ENCODE measurements at places on chromosomes 3 and 15. TPM values are rescaled to one million over a fixed set of nuclear protein-coding genes. Genes with fewer than 3 reads are reported as not detected.

The LRRK1 gene
- total RNA-seq = 8.8 TPM

- no peak overlapping the region for H3K27ac ChIP-seq
- H3K4me3 ChIP-seq = no peak overlapping the region
- peaks cover 8% of the 10 kb centered on the region for H3K4me1 ChIP-seq
- no peaks in the 10 kb centered on the region for H3K36me3 ChIP-seq
- DNase-seq = no peak
Measured at GRCh38 chr15:83449250-83449671, 2.1 kb downstream of the SH3GL3 start.

The P3H2 gene
- total RNA-seq = 66.5 TPM

The ZSCAN2 gene
- 10.9 TPM for total RNA-seq

DNA sequence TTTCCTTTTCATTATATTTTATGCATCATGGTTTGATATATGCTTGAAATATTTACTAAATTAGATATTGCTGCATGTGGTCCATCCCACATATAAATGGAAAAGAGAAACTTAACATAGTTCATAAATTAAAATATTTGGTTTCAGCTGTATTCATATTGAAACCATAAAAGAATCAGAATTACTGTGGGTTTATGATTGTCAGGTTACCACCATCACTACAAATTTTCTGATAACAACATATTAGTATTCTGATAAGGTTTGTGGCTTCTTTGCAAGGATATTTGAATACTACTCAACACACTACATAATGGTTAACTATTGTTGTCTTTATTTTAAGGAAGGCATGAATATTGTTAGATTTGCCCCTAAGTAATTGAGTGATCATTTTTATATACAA lies 235.5 kb downstream of the UBE2E2 start:
- H3K4me1 ChIP-seq = no peaks in the 10 kb centered on the region
- no peak overlapping the region for H3K27ac ChIP-seq
- H3K4me3 ChIP-seq = no peak overlapping the region
- DNase-seq = no peak
- no peaks in the 10 kb centered on the region for H3K27me3 ChIP-seq

DNA sequence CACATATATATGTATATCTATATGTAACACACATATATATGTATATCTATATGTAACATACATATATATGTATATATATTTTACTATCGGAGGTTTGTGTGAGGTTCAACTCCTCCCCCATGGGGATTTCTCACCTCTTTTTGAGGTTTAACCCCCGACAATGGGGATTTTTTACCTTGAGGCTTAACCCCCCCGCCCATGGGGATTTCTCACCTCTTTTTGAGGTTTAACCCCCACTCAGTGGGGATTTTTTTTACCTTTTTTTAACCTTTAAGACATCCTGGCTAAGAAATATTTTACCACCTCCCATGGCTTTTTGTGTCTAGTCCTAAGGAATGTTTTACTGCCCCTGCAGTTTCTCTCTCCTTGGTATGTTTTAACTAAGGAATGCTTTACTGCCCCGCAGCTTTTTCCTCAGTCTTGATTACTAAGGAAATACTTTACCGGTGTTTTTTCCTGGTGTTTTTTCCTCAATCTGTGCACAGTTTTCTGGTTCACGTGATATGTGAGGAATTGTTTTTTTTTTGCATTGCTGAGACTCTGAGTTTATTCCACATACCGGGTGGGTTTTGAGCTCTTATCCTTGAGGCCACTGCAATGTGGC lies 185.2 kb downstream of the KLF13 start:
- H3K4me1 ChIP-seq = no peaks in the 10 kb centered on the region
- H3K4me3 ChIP-seq = no peak overlapping the region
- DNase-seq = no peak
- no peak overlapping the region for H3K27ac ChIP-seq

- H3K27me3 ChIP-seq = peaks cover 9% of the 10 kb centered on the region
- H3K4me1 ChIP-seq = no peaks in the 10 kb centered on the region
- H3K36me3 ChIP-seq = no peaks in the 10 kb centered on the region
- no peak overlapping the region for H3K27ac ChIP-seq
Measured at GRCh38 chr15:70420086-70420947, 322.6 kb upstream of the TLE3 start.

The GYG1 gene
- 47.4 TPM for total RNA-seq

DNA sequence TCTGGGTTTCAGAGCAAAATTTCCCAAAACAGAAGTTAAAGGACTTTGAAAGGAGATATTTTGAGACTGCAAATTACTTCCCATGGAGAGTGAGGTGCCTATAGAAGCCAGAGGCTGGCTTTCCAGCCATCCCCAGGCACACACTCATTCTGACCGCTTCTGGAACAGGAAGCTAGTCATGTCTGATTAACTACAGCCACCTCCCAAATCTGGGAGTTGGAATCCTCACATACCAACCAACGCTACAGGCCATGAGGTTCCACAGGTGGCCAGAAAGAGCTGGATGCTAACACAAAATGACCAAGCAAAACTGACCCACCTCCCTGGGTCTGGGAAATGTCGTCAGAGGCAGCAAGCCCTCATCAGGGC lies 87.2 kb downstream of the SNRK start:
- no peak overlapping the region for H3K27ac ChIP-seq
- H3K27me3 ChIP-seq = no peaks in the 10 kb centered on the region
- H3K36me3 ChIP-seq = no peaks in the 10 kb centered on the region
- no peaks in the 10 kb centered on the region for H3K4me1 ChIP-seq
- H3K4me3 ChIP-seq = no peak overlapping the region
- DNase-seq = no peak

The SPATA16 gene
- total RNA-seq = not detected

GRCh38 chr3:193310914-193311723 lies 67.4 kb downstream of the ATP13A5 start:
- no peaks in the 10 kb centered on the region for H3K36me3 ChIP-seq
- H3K27ac ChIP-seq = no peak overlapping the region
- no peak for DNase-seq
- no peak overlapping the region for H3K4me3 ChIP-seq
- no peaks in the 10 kb centered on the region for H3K27me3 ChIP-seq

The C2CD4A gene
- 0.22 TPM for total RNA-seq
